Uterus (tissue), 4 donors: ENCODE measurements at places on chromosomes 16 and 17.

GRCh38 chr16:64705443-64705842, 416.4 kb downstream of the CDH11 start:
- DNase-seq = no peak

DNA sequence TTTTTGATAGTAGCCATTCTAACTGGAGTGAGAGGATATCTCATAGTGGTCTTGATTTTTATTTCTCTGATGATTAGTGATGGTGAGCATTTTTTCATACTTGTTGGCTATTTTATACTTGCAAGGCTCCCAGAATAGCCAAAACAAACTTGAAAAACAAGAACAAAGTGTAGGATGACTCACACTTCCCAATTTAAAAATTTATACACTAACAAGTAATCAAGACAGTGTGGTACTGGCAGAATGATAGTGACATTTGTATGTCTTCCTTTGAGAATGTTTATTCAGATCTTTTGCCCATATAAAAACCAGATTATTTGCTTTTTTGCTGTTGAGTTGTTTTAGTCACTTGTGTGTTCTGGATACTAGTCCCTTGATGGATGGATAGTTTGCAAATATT, 17.8 kb downstream of the SPECC1 start:
- no peak for DNase-seq

DNA sequence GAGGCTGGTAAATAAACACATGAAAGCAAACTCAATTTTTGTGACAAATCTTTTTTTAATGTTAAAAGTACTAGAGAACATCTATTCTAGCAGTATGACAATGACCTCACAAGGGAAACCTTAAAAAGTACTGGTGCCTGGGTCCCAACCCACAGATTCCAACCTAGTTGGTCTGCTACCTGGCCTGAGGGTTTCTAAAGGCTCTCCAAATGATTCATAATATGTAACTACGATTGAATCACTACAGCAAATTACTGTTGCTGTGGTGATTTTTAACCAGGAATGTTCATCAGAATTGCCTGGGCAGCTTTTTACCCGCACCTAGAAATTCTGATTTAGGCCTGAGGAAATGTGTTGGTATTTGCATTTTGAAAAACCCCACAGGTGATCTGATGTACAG, 26.1 kb downstream of the CDR2 start:
- DNase-seq = no peak

- DNase-seq = no peak
Measured at GRCh38 chr16:49588729-49589384, 215.3 kb downstream of the C16orf78 start.
